Stimulated activated CD8-positive, alpha-beta memory T cell treated with anti-CD3 and anti-CD28 coated beads, Interleukin-7, amount 100 ng/mL, for 4 hours (primary cell): ENCODE measurements at places on chromosomes 3 and 15.

DNA sequence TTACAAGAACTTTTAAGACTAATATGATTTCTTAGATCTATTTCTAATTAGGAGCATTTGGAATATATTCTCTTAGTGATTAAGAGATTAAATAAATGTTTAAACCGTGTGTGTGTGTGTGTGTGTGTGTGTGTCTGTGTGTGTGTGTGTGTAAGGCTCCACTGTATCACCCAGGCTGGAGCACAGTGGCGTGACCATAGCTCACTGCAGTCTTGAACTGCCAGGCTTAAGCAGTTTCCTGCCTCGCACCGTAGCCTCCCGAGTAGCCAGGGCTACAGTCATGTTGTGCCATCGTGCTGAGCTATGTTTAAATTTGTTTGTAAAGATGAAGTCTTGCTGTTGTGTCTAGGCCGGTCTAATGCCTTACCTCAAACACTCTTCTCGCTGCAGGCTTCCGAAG lies 109.4 kb downstream of the KLHL25 start:
- no peak for DNase-seq

DNA sequence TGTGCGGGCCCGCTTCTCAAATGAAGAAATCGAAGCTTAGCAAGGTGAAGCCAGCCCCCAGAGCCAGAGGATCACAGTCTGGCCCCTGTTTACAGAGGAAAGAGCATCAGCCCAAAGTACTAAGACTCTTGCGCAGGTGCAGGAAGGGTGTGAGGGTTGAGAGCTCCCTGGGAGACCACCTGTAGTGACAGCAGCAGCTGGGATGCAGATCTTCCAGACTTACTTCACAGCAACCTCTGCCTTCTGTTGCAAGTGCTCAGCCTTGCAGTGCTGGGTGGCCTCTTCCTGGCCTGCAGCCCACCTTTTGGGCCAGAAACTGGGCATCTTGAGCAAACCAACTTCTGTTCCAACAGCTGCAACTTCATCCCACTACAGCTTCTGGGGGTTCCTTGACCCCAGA lies 19.7 kb downstream of the SPATA12 start:
- DNase-seq, result no peak

DNA sequence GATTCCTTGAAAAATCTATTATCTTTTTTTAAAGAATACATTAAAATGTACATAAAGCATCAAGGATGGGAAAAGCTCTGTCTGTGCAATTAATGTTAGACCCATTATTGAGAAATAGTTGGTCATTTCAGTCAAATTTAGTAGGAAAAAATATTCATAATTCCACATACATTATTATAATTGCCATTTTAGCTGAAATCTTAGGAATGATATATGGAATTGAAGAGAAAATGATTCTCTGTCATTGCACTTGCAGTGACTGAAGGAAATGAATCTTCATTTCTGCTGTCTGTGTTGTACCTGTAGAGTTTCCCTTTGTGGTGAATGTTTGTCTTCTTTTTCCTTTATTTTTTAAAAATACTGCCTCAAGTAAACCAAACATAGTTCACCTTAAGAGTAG lies 473.9 kb downstream of the C3orf38 start:
- no peak for DNase-seq

- DNase-seq, result no peak
These were observed 26.3 kb downstream of the KLHL6 start for GRCh38 chr3:183529185-183529584.

DNA sequence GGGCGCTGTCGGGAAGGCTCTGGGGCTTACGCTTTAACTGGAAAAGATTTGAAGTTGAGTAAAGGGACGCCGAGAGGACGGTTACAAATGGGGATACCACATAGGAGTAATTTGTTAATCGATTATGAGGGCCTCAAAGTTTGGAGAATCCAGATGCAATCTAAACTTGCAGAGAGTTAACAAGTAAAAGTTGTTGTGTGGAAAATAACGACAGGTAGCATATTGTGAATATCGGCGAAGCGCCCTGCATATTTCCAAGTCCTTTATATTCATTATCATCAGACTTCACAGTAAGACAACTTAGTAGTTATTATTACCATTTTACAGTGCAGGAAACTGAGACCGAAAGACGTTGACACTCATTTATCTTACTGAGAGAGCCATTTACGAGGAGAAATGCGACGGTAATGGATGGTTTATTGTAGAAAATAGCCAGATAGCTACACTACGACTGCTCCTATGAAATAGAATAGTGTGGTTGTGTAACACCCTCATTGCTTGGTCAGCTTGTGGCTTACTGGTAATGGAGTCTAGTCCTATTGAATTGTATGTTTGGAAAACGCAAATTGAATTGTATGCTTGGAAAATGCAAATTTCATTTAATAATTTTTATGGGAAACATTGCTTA lies 700 bp downstream of the MKRN2 start:
- DNase-seq, result no peak

- DNase-seq, result no peak
These were observed 10.2 kb upstream of the CPOX start for GRCh38 chr3:98603580-98603979.

DNA sequence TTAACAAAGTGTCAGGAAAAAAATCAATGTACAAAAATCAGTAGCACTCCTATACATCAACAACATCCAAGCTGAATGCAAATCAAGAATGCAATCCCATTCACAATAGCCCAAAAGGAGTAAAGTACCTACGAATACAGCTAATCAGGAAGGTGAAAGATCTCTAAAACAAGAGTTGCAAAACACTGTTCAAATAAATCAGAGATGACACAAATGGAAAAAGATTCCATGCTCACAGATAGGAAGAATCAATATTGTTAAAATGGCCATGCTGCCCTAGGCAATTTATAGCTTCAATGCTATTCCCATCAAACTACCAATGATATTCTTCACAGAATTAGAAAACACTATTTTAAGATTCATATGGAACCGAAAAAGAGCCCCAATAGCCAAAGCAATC lies 223.7 kb upstream of the CD96 start:
- DNase-seq, result no peak

DNA sequence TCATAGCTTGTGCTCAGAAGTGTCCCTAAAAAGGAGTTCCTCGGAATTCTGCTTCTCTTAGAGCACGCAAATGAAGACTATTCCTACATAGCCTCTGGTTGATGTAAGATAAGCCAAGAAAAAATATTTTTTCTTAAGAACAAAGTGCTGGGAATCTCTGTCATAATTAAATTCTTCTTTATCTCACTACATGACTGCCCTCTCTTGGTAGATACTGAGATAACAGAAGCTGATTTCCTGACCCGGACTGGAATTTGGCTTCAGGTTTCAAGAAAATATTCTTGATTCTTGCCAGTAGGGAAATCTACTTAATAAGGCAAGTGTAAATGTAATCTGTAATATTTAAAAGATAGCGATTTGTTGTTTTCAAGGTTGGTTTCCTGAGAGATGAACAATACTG lies 31.3 kb upstream of the SETMAR start:
- no peak for DNase-seq

DNA sequence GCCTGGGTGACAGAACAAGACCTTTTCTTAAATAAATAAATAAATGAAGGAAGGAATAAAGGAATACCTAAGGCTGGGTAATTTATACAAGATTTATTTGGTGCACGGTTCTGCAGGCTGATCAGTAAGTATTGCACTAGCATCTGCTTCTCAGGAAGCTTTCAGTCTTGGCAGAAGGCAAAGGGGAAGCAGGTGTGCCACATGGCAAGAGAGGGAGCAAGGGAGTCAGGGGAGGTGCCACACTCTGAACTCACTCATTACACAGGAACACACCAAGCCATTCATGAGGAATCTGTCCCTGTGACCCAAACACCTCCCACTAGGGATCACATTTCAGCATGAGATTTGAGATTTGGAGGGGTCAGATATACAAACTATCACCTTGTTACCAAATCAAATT lies 56.4 kb downstream of the PRKCI start:
- DNase-seq, result no peak

DNA sequence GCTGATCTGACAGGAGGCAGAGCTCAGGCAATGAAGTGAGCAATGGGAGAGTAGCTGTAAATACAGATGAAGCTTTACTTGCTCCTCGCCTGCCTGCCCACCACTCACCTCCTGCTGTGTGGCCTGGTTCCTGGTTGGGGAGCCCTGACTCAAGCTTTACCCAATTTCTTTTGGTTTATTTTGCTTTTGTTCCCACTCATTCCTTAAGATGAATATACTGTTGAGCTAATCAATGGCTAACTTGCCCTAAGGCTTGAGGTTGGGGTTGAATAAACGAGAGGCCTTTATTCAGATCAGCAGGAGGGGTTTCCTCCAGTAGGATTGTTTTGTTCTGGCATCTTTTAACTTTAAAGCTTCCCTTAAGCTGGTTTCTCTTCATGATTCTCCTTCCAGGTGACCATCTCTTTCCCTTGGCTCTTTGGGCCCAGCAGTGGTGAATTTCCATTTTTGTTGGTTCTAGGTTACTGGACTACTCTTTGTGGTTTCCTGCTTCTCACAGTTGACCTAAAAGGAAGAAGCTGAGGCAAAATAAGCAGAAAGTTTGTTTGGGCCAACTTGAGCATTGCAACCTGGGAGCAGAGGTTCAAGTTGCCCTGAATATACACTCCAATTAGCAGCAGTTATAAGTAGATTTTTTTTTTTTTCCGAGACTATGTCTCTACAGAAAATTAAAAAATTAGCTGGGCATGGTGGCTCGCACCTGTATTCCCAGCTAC lies 44.4 kb downstream of the STARD9 start:
- no peak for DNase-seq

- no peak for DNase-seq
These were observed 116.1 kb downstream of the PCCB start for GRCh38 chr3:136366289-136366688.

GRCh38 chr15:39066677-39067076 lies 502.1 kb upstream of the RASGRP1 start:
- DNase-seq, result no peak

DNA sequence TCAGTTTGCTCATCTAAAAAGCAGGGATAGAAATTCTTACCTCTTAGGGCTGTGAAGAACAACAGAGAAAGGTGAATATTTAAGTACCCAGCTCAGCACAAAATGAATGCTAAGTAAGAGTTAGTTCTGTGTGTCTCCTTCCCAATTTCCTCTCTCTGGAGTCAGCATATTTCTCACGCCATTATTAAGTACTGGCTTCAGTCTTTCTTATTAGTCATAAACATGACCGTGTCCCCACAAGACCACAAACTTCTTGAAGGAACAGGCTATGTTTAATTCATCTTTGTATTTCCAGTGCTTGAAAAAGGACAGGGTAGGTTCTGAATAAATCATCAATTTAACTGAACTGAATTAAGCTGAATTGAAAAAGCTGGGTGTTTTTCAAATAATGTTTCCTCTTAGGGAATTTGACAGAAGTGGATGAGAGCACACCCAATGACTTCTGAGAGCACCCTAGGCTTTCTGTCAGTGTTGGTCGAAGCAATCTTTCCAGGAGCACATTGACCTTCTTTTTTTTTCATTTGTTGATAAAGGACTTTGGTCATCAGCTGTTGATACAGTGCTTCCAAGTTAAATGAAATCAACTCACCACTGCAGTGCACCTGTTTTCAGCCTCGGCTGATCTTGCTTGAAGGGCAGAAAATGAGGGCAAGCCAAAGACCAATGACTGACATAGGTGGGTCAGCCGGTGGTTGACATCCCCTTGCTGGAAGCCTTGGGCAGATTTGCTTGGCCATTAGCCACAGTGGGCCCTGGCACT lies 324.6 kb downstream of the MFSD1 start:
- no peak for DNase-seq

GRCh38 chr3:901953-902778 lies 190.7 kb upstream of the CNTN6 start:
- DNase-seq, result no peak

GRCh38 chr3:155335724-155336354 lies 42.4 kb upstream of the STRIT1 start:
- DNase-seq, result no peak

DNA sequence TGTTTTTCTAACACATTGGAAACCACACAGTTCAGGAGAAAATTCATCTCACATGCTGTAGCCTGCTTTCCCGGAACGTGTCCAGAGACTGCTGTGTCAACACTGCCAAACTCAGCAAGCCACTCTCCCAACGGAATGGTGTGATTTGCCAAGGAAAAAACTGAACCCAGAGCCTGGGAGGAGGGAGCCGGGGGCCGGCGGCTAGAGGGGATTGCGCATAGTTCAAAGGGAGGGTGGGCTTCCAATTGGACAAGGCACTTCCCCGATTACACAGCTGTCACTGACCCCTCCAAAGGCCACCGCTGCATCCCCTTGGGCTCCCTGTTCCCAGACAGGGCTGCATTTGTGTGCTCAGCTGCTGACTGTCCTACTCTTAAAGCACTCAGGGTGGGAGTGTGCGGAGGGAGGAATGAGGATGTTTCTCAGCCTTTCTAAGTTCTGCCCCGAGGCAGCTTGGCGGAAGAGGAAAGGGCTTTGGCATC lies 256.2 kb downstream of the ZNF621 start:
- no peak for DNase-seq

- DNase-seq, result no peak
These were observed 24.6 kb upstream of the MCCC1 start for GRCh38 chr3:183123891-183124290.

DNA sequence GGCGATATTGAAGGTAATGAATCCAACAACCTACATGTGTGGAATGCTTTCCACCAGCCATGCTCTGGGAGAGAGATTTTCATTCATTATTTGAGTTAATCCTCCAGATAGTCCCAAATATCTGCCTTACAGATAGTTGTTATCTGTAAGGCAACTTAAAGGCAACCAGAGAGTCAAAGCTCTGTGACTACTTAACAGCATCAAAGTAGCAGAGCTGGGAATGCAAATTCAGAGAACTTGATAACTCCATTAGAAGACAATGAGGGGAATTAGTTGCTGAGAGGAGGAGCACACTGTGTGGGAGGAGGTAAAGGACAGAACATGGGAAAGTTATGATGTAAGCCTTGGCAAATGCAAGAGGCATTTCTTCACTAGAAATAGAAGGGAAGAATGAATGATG lies 10.5 kb upstream of the CRBN start:
- DNase-seq, result no peak

GRCh38 chr3:113695786-113696645 lies at the start of gene USF3:
USF3 (minus strand) TSS chr3:113696642; CDS start chr3:113674878, 21,764 bp downstream.
- DNase-seq, result peak; percentile 68

DNA sequence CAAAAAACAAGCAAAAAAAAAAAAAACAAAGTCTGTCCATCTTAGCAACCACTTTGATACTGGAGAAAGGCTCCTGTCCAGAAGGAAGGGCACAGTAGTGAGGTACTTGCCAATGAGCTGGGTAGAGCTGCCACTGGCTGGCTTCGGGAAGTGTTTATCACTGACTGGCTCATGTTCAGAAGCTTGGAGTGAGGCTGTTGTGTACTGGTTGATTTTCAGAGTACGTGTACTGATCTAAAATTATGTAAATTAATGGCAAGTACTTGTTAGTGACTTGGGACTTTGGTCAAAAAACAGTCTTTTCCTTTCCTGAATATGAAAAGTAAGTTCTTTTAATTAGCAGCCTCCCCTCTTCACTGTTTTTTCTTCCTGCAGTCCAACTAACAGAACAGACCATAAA lies 979 bp upstream of the ZNF621 start:
- DNase-seq, result no peak

DNA sequence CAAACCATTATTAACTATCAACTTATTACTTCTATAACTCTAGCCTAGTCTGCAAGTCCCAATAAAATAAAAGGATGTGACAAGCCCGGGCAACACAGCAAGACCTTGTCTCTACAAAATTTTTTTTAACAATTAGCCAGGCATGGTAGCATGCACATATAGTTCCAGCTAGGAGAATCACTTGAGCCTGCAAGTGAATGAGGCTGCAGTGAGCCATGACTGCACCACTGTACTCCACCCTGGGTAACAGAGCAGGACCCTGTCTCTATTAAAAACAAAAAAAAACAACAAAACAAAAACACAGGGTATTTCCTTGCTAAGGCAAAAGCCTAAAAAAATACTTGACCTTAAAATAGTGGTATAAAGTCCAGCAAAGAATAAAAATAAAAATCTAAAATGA lies 31.4 kb downstream of the ANKRD28 start:
- DNase-seq, result no peak
